ENCODE measurements at places on chromosomes 4 and X. TPM values are rescaled to one million over a fixed set of nuclear protein-coding genes. Genes with fewer than 3 reads are reported as not detected.

CENPVL3 gene
- total RNA-seq: not detected

MCTS1 gene
- total RNA-seq: 39.7 TPM

ITGB1BP2 gene
- total RNA-seq: 0.23 TPM

LRIT3 gene
- total RNA-seq: not detected

TMEM255A gene
- total RNA-seq: 0.26 TPM

CT45A2 gene
- total RNA-seq: not detected

PNMA6F gene
- total RNA-seq: not detected

CYSLTR1 gene
- total RNA-seq: not detected

ETDB gene
- total RNA-seq: not detected

BGN gene
- total RNA-seq: 164 TPM

SCD5 gene
- total RNA-seq: 13.9 TPM

TMSB4X gene
- total RNA-seq: 3,890 TPM

GAGE10 gene
- total RNA-seq: not detected

UGT2B10 gene
- not detected for total RNA-seq

AFM gene
- not detected for total RNA-seq

HTN3 gene
- total RNA-seq: not detected

IQCM gene
- total RNA-seq: not detected

EXOC1L gene
- total RNA-seq: not detected

PRSS12 gene
- 1.9 TPM for total RNA-seq

LRCH2 gene
- total RNA-seq: 3.0 TPM

SPANXA1 gene
- total RNA-seq: not detected

CCDC110 gene
- total RNA-seq: 0.93 TPM

PAGE1 gene
- total RNA-seq: not detected

SSX4B gene
- not detected for total RNA-seq

DMP1 gene
- total RNA-seq: not detected

TLR3 gene
- total RNA-seq: 7.5 TPM

MAML3 gene
- 3.0 TPM for total RNA-seq

KLHL34 gene
- total RNA-seq: not detected

WAS gene
- not detected for total RNA-seq

SPON2 gene
- 577 TPM for total RNA-seq

FAM53A gene
- 7.8 TPM for total RNA-seq

CNKSR2 gene
- total RNA-seq: not detected

HEPH gene
- total RNA-seq: 26.9 TPM

RELL1 gene
- total RNA-seq: 75.5 TPM

STATH gene
- not detected for total RNA-seq

NPY2R gene
- 7.3 TPM for total RNA-seq

ATP11C gene
- total RNA-seq: 27.6 TPM

GATA1 gene
- total RNA-seq: not detected

MID1 gene
- 7.1 TPM for total RNA-seq

MAB21L2 gene
- under 0.01 TPM for total RNA-seq

SPRY1 gene
- total RNA-seq: 59.6 TPM

MTNR1A gene
- not detected for total RNA-seq

ZDHHC15 gene
- not detected for total RNA-seq

CFAP47 gene
- not detected for total RNA-seq

RNF175 gene
- total RNA-seq: not detected

NOX1 gene
- total RNA-seq: 0.47 TPM

ZNF711 gene
- 1.3 TPM for total RNA-seq
